ENCODE measurements at places on chromosomes 7 and 10. TPM values are rescaled to one million over a fixed set of nuclear protein-coding genes. Genes with fewer than 3 reads are reported as not detected.
A peak's percentile ranks its signal among the peaks of the same experiment; 100 is the strongest.

WASHC2A gene
- total RNA-seq: 16.4 TPM

RAB19 gene
- total RNA-seq: 3.2 TPM

PRSS37 gene
- not detected for total RNA-seq

GRCh38 chr10:23192712-23193434 is 761 bp downstream of the PTF1A start:
- peak; percentile 21 for DNase-seq

GRCh38 chr10:113487154-113487553 is 65.7 kb upstream of the HABP2 start:
- DNase-seq: no peak

DNA sequence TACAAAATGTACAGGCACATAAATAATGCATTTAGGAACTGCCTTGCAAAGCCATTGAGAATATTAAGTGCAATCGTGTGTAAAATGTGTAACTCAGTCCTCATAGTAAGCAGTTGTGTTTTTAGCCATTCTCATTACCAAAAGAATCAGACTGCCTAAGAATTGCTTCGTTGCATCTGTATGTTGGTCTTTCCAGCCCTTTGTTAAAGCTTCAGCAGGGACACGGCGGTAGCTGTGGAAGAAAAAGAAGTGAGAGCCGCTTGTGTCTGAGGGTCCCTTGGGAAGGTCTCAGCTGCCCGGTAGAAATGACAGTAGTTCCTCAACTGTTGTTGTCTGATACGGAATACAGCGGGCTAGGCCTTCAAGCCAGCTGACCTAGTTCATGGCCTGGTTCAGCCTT is 22.8 kb upstream of the ACSL5 start:
- DNase-seq: no peak

- DNase-seq: peak; percentile 31
These were observed 4.6 kb downstream of the REPIN1 start for GRCh38 chr7:150373049-150373801.

- DNase-seq: no peak
These were observed 120.6 kb downstream of the CLEC2L start for GRCh38 chr7:139643951-139644585.

DNA sequence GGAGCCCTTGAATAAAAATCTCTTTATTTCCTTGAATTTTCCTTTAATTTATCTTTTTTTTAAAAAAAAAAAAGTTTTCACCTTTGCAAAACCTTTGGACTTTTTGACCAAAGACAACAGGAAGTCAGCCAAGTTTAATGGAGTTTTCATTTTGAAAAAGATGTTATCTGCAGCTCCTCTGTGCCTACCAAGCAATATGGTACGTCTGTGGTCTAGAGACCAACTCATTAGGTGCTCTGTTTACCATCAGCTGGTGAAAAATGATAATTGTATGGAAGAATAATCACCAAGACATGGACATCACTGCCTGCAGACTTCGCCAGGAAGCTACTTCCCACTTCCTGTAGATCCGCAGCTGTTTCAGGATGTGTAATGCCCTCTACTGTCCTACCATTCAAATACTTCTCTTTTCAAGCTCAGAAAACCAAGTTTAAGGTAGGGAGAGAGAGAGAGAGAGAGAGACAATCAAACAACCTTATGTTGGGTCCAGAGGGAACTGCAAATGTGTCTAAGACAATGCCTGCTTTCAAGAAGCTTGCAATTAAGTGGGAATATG is 18.7 kb downstream of the PLXNA4 start:
- no peak for DNase-seq

- DNase-seq: no peak
These were observed 78.4 kb downstream of the CYP26A1 start for GRCh38 chr10:93152136-93152535.

DNA sequence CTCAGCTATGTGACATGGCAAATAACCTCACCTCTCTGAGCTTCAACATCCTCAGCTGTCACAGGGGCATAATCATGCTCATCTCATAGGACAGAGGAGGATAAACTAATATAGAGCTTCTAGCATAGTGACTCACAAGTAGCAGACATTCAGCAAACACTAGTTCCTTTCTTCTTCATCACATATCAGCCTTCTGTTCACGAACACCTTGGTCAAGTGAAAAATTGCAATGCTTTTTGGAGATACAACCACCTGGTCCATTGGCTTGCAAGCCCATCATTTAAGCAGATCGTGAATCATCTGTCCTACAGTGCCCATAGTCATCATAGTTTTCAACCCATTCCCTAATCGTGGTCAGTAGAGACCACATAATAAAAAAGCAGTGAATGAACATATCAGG is 277.9 kb upstream of the YAE1 start:
- no peak for DNase-seq
